Regular cardiac myocyte (primary cell): ENCODE measurements at places on chromosomes 4 and X. TPM values are rescaled to one million over a fixed set of nuclear protein-coding genes. Genes with fewer than 3 reads are reported as not detected.

Gene DCLK2
- total RNA-seq: 3.3 and 3.9 TPM in 2 replicates

Gene SSX4
- total RNA-seq: not detected in 2 replicates

Gene TRIM2
- total RNA-seq: 21.7 and 45.4 TPM in 2 replicates

Gene S100G
- total RNA-seq: not detected in 2 replicates

Gene TMPRSS11F
- total RNA-seq: not detected in 2 replicates

Gene DCAF8L2
- total RNA-seq: not detected in 2 replicates
